ENCODE measurements at places on chromosomes 2 and 18.

GRCh38 chr2:179340678-179341077 lies 76.0 kb upstream of the SESTD1 start:
- peak; percentile 47 for DNase-seq

GRCh38 chr2:208015475-208015874 lies 9.9 kb downstream of the PLEKHM3 start:
- DNase-seq, result no peak

- DNase-seq, result no peak
Measured at GRCh38 chr2:237691029-237691907, 63.9 kb downstream of the LRRFIP1 start.

GRCh38 chr2:238168196-238169047 lies 9.7 kb downstream of the ERFE start:
- no peak for DNase-seq

GRCh38 chr18:48887294-48887904 lies 63.4 kb downstream of the SMAD7 start:
- no peak for DNase-seq

DNA sequence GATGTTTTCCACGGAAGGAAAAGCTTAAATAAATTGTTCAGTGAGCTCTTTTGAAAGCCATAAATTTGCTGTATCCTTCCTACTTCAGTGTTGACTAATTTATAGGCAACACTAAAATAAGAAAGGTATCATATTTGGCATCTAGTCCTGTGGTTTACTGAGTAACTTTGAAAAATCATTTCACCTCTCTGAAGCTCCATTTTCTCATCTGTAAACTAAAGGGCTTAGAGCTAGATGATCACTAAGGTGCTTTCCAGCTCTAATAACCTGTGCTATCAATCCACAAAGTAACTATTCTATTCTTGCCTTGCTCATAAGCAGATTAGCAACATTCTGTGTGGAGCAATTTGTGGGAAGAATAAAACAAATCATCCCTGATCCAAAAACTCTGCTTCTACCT lies 3.6 kb upstream of the MYOM1 start:
- DNase-seq, result no peak

GRCh38 chr2:233263045-233263570 lies 11.6 kb downstream of the ATG16L1 start:
- DNase-seq, result no peak

DNA sequence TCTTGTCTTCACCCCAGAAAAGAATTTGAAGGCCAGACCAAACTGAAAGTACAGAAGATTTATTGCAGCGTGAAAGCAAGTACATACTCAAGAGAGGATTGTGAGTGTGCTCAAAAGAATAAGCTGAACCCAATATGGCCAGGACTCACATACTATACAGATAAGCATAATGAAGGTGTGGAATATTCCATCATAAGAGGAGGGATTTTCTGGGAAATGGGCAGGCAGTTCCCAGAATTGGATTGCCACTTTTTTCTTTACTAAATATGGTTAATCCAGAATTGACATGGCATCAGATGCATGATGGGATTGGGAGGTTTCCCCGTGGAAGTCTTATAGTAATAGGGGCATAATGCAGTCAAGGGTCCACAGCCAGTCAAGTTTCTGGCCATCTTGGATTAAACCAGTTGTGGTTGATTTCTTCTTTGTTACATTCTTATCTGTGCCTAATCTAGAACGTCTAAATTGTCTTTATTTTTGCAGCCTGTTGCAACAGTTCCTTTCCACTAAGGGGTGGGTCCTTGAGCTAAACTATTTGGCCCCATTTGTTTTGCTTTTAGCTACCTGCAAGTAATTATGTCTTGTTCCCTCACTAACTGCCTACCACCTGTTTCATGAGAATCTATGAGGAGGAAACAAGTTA lies 9.0 kb downstream of the SP140L start:
- no peak for DNase-seq

DNA sequence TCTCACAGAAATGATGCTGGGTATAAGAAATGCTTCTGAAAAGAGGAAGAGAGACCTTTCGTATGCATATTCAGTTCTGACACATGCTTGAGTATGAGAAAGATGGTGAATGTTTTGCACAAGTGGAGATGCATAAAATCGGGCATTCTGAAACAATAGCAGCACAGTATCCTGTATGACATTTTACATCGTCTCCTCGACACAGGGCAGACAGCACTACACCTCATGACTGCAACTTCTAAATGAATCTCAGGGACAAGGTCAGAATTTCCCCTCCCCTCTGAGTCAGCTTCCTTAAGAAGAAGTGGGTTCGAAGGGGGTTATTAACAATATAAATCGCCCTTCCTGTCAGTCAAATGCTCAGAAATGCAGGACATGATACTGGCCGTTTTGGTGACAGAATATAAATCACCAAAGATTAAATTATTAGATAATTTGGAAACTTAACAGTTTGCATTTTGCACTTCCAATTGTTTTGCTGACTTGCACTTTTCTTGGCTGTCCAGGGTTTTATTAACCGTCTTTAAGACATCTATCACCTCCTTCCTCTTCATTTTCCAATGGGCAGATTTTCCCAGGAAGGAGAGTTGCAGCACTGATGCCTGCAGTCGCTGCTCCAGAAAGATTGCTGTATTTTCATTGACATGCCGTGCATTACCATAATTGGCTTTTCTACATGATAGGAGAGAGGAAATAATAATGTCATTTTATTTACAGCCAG lies 57.2 kb downstream of the TSHZ1 start:
- DNase-seq, result no peak

DNA sequence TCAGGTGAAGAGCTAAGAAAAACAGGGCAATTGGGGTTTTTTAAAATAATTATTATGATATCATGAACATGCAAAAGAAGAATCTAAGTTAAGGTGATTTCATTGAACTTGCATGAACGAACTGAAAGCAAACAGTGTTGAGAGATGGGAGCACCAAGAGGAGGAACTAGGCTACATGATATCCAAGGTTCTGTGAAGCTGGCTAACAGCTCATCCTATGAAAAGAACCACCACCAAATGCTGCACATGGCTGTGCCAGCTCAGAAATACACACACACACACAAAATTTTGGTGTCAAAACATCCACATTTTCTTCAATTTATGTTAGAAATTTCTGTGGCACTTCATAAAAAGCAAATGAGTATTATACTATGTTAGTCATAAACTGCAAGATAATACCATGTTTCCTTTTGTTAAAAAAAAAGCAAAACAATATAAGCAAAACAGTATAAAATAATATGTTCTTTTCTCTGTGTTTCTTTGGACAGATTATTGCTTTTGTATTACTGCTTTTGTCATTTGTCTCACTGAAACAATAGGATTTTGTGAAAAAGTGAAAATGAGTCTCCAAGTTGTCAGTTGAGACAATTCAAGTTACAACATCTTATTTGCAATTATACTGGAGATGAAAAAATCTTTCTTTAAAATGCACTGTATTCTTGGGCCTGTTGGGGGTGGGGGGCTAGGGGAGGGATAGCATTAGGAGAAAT lies 12.6 kb upstream of the TTC32 start:
- DNase-seq, result no peak

GRCh38 chr18:69956665-69957620 lies 9.3 kb upstream of the CD226 start:
- no peak for DNase-seq

- DNase-seq, result no peak
Measured at GRCh38 chr2:122213312-122213711, 457.9 kb downstream of the TSN start.

GRCh38 chr2:187646556-187646955 lies 92.3 kb upstream of the TFPI start:
- DNase-seq, result no peak

All from myocyte (in vitro differentiated cells).